ENCODE measurements at places on chromosomes 3 and 15.

GRCh38 chr15:66673410-66674322, 28.4 kb upstream of the SMAD6 start:
- peak; percentile 63 for DNase-seq

DNA sequence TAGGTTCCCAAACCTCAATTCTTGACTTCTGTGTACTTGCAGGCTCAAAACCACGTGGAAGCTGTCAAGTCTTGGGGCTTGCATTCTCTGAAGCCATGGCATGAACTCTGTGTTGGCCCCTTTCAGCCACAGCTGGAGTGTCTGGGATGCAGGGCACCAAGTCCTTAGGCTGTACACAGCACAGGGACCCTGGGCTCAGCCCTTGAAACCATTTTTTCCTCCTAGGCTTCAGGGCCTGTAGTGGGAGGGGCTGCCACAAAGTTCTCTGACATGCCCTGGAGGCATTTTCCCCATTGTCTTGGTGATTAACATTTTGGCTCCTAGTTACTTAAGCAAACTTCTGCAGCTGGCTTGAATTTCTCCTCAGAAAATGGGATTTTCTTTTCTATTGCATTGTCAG, 135.4 kb downstream of the ATG7 start:
- DNase-seq, result no peak

GRCh38 chr3:31634476-31634875, 101.8 kb downstream of the STT3B start:
- DNase-seq, result peak; percentile 14

DNA sequence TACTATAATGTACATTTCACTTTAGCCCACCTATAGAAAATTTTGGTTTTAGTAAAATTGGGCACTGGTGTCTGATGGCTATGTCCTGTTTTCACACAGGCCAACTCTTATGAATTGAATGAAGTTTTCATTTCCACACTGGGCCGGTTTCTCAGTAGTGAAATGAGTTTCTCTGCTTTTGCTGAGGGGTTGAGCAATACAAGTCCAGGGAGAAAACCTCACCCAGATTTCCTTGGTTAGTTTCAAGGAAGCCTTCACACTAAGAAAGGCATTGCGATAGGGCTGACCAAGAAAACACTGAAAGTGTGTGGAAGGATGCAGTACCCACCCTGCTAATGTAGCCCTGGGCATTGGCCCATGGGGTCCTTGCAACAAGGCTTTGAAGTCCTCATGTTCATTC, 331.5 kb upstream of the CFAP20DC start:
- DNase-seq, result no peak

DNA sequence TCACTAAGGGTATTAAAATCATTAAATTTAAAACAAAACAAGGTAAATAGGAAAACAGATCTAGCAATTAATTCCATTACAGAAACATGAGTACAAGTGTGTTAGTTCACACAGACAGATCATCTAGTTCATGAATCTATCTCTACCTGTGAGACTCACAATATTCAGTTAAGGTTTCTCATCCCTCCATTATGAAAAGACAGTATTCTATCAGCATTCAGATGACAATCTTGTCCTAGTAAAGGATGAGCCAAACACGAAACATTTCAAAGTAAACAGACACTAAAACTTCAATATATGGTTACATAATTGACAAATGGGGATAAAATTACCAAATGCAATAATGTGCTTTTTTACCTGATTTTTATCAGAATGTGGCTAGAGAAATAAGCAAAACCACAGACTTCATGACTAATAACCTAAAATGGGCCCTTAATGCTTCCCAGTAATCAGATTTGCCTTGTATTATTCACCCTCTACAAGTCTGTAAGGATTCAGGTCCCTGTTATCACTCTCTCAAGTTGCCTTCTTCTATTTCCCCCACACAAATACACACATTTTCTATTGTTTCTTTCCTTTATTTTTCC, 126.8 kb downstream of the DLG1 start:
- peak; percentile 17 for DNase-seq
